Activated CD8-positive, alpha-beta memory T cell treated with anti-CD3 and anti-CD28 coated beads for 4 hours (primary cell): ENCODE measurements at places on chromosomes 1 and 21.

- DNase-seq: no peak
Measured at GRCh38 chr1:114388432-114389003, 122.5 kb downstream of the TRIM33 start.

GRCh38 chr1:13456904-13457532, 46.8 kb downstream of the PRAMEF20 start:
- no peak for DNase-seq

DNA sequence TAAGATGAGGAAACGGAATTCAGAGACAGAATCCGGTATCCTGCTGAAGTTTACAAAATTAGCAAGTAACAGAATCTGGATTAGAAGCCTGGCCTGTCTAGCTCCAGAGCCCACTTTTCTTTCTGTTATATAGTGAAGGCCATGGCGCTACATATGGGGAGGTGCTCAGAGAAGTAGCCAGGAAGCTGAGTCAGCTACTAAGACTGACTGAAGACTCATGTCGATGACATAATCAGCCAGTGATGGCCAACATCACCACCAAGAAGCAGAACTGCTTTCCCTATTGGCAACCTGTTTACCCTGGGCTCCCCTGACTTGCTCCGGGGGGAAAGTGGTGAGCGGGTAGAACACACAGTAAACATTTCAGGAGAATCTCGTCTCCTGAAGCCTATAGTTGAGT, 18.8 kb downstream of the LRRC52 start:
- no peak for DNase-seq

GRCh38 chr1:20197329-20197791, 11.0 kb upstream of the PLA2G2C start:
- no peak for DNase-seq

DNA sequence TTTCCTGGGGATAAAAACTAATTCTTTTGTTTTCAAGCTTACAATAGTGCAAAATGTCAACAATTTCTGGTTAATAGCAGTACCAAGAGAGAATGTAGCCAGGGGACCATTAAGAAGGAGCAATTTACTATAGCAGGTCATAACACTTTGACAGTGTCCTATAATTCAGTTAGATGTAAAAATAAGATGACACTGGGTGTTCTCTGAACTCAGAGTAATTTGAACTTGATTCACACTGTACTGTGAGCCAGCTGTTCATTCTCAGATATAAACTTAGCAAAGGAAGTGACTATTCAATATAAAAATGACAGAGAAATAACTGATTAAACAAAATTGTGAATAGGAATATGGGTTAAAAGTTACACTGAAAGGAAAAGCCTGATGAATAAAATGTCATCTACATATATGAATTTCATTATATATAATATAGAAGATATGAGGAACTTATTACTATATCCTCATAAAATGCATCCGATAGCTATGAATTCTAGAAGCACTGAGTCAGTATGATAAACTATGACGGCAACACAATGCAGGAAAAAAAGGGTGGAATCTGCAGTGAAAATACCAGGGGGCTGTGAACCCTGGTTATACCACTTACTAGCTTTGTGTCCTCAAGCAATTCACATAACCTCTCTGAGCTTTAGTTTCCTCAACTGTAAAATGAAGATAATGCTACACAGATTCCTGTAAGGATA, 135.9 kb downstream of the ACBD6 start:
- DNase-seq: no peak

DNA sequence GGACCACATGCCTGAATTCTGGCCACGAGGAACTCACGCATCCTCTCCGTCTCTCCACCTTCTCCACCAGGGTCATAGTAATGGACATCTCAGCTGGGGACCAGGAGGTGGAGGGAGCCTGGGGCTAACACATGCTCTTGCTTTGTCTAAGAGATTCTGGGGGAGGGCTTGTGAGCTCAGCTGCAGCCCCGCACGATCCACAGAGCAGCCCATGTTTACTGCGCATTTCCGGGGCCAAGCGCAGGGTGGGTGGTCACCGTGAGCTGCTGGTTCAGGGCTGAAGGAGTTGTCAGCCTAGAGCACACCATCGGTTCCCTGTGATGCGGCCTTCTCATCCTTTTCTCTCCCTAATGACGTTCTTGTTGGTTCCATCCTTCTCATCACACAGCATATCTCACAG, 7.5 kb upstream of the TFF2 start:
- DNase-seq: no peak

DNA sequence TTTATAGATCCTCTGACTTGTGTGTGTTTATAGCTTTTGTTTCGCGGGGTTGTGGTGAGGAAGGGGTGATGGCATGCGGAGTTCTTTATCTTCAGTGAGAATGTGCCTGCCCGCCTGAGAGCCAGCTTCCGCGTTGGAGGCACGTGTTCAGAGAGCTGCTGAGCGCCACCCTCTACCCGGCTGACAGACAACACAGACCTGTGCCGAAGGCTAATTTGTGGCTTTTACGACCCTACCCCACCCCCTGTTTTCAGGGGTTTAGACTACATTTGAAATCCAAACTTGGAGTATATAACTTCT, 14.4 kb upstream of the CD101 start:
- peak; percentile 51 for DNase-seq

GRCh38 chr1:35668506-35668905, 27.2 kb upstream of the PSMB2 start:
- DNase-seq: no peak

- DNase-seq: no peak
Measured at GRCh38 chr1:39091845-39092645, 65.9 kb downstream of the NDUFS5 start.

DNA sequence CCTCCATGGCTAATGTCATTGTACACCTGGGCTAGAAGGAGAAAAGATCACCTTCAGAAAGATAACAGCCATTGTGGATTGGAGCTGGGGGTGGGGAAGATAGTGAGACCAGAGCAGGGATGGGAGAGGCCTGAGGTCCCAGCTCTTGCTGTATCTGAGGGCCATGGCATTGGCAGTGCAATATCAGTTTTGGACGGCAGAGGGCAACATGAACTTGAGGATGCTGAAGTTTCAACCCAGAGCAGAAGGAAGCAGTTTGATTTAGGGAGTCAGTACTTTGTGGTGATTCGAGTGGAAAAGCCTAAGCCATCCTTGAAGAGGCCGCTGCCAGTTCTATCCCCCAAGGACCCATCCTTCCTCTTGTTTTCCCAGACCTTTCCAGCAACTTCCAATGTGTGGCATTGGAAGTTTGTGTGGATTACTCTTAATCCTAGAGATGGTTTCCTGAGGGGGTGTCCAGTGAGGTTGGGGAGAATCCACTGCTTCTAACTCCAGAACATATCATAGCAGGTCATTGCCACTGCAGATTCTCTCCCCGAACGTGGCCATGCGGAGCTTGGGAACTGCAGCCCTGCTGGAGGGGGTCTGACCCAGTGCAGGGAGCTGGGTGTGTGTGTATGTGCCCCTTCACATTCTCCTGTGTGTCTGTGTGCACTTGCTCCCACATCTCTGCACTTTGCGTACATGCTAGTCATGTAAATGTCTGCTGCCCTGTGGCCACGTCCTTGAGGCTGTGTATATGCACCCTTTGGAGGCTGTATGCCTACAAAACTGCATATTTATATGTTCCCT, 24.1 kb downstream of the SLC26A9 start:
- peak; percentile 33 for DNase-seq

- DNase-seq: no peak
Measured at GRCh38 chr1:168206111-168206510, 19.7 kb upstream of the SFT2D2 start.

GRCh38 chr1:204408074-204408507, 3.5 kb downstream of the PPP1R15B start:
- no peak for DNase-seq

DNA sequence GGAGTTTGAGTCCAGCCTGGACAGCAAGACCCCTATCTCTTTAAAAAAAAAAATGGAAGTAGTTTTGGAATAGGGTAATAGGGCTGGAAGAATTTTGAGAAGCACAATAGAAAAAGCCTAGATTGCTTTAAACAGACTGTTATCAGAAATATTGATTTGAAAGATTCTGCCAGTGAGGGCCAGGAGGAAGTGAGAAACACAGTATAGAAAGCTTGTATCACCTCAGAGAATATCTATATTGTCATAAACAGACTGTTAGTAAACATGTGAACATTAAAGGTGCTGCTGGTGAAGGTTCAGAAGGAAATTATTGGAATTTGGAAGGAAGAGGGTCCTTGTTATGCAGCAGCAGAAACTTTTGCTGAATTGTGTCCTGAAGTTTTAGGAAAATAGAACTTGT, 24.8 kb upstream of the PSEN2 start:
- no peak for DNase-seq

DNA sequence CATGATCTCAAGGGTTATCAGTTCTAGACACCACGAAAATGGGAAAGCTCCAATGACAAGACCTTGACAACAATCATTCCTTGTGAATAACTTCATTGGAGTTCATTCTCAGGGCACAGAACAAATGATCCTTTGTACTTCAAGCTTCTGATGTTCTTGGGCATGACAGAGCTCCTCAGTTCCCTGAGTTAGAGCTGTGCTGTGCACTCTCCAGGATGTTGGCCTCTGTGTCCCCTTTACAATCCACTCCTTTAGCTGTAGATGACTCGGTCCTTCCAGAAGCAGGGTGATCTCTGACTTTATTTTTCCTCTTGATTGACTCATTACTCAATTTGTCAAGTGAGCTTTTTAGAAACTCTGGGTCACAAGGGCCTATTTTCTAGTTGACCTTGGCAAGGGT, 3.9 kb upstream of the FAM78B start:
- DNase-seq: no peak

DNA sequence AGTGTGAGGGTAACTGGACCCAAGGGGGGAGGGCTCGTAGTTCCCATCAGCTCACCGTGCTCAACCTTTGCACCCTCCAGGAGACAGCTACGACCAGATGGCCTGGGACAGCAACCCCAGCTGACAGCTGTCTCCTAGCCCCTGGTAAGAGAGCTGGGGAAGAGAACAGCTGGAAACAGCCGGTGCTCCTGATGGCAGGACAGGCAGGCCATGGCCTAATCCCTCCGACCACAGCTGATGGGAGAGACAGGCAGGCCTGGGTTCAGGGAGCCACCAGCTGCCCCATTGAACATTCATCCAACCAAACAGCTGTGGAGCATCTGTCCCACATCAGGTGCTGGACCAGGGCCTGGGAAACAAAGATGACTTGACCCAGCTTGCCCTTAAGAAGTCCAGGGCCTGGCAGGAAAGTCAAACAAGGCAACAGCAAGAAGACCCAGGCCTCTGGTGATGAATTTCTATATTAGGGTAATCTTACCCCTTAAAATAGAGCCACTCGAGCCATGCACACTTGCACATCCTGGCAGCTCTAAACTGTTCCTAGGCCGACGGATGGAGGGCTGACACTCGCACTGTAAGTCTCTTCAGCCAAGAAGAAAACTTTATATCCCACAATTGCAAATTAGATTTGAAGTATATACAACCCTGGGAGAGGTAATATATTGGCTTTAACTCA, 12.2 kb downstream of the OLFML2B start:
- no peak for DNase-seq

DNA sequence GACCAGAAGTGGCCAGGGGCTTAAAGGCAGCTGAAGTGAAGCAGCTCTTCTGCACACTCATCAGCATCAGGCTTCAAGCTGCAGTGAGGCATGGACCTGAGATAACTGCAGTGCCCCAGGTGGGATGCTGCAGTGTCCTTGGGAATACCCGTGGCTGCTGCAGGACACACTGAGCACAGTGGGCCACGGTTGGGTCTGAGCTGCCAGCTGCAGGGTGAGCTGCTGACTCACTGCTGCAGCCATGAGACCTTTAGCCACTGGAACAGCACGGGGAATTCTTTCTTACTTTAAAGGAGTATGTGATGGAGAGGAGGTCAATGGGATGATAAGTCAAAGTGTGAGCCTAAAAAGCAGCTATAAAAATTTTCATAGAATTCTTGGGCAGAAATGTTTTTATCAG, 102.1 kb downstream of the XCL2 start:
- DNase-seq: no peak

DNA sequence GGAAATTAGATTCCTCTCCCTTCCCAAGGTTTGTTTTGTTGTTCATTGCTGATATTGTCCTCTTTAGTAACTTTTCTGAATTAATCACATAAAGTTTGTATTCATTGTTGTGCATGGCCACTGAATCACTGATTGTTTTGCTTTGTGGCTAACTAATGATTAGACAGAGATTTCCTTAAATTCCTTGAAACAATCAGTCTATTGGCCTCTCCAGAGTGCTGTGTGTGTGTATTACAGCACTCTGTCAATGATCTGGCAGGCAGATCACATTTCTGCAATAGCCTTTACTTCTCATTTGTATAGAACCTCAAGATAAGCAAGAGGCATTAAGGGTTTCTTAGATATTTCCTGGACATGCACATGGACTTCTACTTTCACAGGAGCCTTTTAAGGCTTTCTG, 78.6 kb downstream of the DUSP10 start:
- DNase-seq: no peak

DNA sequence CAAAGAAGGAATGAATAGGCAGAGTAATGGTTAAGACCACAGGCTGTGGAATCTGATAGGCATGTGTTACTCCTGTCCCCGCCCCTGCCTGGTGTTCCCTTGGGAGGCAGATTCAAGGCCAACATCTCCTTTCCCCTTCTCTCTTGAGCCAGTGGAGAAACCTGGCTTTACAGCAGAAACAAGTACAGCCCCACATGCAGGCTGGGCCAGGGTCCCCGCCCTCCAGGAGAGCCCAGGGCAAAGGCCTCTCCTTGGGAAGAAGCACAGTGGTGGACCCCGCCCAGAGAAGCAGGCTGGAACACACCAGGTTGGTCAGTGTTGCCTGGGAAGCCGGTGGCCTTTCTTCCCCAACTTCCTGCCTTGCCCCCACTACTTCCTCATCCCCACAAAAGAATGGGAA, 6.8 kb downstream of the C1orf167 start:
- no peak for DNase-seq

DNA sequence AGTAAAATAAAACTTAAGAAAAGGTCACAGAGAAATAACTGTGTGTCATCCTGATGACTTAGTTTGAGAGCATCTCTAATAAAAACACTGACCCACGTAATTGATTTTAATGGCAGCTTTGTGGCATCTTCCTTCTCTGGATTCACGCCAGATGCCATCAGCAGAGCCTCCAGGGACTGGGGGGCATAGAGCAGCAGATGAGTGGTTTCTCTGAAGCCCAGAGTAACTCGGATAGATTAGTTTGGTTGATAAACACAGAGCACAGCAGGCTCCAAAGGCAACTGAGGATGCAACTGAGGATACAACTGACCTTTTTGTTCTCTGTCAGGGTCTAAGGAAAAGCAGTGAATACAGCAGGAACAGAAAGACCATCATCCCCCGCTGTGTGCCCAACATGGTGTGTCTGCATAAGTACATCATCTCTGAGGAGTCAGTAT, 180.8 kb downstream of the RPS6KC1 start:
- no peak for DNase-seq
